ENCODE measurements at places on chromosomes 3 and 15.

DNA sequence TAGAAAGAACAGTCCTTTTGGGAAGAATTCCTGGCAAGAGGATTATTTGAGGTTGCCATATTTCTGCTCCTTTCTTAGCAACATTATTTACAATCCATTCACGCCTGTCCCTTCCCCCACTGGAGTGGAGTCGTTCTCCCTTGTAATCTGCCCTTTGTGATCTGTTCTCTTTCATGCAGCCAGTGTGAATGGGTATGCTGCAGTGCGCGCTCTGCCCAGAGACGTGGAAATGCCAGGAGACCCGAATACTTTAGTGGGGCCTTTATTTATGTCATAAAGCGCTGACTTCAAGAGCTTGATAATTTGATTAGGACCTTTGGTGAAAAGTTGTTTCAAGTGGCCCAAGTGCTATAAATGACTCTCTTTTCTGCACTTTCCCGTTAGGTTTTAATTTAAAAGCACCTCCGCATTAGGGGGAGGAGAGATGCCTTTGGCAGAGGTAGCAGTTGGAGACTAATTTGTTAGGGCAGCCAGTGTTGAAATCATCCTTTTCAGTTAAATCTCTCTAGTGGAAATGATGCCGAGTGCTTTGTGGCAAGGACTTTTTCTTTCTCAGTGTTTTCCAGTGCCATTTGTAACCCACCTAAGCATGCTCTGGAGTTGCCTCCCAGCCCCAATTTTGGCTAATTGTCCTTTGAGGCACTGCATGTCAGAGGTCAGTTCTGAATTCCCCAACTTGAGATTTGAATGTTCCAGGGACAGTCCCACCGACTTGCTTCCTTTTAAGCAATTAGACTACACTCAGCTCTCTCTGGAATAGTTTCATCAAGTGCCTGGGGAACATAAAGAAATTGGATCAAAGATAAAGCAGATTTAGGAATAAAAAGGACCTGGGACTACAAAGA lies 52.4 kb downstream of the PSMD6 start:
- no peak for DNase-seq

- no peak for DNase-seq
Measured at GRCh38 chr15:51812598-51812997, 16.9 kb upstream of the TMOD3 start.

DNA sequence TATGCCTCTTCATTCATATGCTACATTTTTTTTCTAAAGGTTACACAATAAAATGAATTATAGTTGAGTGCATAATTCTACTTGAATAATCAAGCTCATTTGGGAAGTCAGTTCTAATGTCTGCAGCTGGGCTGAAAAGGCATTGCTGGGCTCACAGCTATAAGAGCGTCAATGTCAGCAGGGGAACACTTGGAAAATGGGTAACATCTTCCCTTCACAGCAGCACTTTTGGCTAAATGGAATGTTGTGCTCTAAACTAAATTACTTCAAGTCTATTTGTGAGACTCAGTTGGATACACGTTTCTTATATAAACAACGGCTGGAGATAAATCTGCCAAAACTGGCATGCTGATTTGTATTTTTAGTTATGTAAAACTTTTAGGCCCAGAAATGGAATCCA lies 357.8 kb downstream of the TBL1XR1 start:
- DNase-seq, result no peak

- no peak for DNase-seq
Measured at GRCh38 chr3:106428565-106428994, 559.8 kb upstream of the CBLB start.

DNA sequence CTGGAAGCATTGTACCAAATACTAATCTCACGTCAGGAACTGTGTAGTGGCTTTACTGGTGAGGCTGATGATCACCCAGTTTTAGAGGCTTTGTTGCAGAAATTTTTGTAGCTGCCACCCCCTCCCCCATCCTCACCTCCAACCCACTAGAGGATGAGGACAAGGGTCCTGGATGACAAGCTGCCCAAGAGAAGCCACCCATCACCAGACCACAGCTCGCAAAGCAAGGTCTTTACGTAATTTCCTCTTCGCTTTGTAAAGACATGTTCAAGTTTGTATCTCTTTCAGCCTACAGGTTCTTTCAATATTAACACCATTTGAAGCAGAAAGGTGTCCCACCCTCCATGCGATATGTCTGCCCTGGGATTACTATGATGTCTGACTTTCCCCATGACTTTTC lies 74.2 kb downstream of the LDHAL6B start:
- no peak for DNase-seq

Data from right forelimb (tissue), 1 donor.